Activated naive CD4-positive, alpha-beta T cell treated with Interleukin-2 at 50 U/mL for 16 hours (primary cell): ENCODE measurements at places on chromosomes 1 and 21.
A peak's percentile ranks its signal among the peaks of the same experiment; 100 is the strongest.

GRCh38 chr1:91527266-91527765 lies 26.7 kb downstream of the CDC7 start:
- DNase-seq: no peak

GRCh38 chr1:163056831-163057230 lies 12.3 kb upstream of the RGS4 start:
- DNase-seq: no peak

- DNase-seq: no peak
These were observed 3.9 kb downstream of the NEGR1 start for GRCh38 chr1:72278461-72278860.

DNA sequence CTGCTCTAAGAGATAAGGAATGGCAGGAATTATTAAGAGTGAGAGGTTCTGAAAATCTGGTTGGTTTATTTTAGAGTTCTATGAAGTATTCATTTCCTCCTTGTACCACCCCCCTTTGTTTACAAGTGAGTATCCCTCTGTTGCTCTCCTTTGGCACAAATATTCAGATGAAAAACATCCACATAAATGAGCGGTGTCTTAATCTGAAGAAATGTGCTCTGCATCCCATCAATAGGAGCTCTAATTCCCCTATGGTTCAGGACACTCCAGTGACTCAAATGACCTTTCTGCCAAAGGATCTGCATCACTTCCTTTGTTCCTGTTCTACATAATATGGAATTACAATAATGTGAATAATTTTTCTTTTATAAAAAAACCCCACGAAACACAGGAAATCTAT lies 16.6 kb downstream of the DDAH1 start:
- no peak for DNase-seq

DNA sequence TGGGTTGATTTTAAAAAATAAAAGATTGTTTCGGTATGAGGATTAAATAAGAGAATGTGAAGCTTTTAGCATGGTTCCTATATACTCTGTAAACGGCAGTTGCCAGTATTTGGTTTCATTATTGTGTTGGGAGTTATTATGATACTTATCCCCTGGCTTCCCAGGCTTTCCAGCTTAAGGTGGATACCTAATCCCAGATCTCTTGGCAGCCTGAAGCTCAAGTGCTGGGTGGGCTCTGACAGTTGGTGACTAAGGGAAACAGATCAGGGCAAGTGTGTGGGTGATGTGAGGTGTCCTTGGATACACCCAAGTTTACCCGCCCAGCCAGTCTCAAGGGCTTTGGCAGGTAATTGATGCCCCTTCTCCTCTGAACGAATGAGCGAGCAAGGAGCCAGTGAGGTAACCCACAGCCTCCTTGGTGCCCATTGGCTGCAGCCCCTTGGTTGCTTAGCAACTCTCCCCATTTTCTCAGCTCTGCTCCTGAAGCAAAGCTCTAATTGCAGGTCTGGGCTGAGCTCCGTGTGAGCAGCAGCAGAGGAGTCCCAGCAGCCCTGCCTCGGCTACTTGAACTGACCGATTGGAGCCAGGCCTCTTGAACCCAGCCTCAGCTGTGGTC lies 6.1 kb downstream of the IPO13 start:
- no peak for DNase-seq

- no peak for DNase-seq
These were observed 23.4 kb downstream of the TTC39A start for GRCh38 chr1:51306950-51307349.

DNA sequence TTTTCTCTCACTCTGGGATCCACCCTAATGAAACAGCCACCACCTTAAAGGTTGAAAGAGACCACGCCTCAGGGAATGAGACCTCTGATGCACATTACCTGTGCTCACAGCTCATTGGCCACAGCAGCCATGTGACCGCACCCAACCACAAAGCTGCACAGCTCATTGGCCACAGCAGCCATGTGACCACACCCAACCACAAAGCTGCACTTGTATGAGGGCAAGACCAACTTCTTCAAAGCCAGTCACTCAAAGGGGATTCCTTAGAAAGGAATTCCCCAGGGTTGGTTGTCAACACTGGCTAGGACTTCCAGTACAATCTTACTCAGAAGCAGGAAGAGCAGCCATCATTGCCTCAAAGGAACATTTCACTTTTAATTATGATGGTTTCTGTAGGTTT lies 43.6 kb upstream of the PDE9A start:
- peak; percentile 55 for DNase-seq
